CD4-positive, alpha-beta memory T cell (primary cell): ENCODE measurements at places on chromosomes 1 and 21. TPM values are rescaled to one million over a fixed set of nuclear protein-coding genes. Genes with fewer than 3 reads are reported as not detected.

Gene SRRM1
- polyA plus RNA-seq, result 229 TPM

DNA sequence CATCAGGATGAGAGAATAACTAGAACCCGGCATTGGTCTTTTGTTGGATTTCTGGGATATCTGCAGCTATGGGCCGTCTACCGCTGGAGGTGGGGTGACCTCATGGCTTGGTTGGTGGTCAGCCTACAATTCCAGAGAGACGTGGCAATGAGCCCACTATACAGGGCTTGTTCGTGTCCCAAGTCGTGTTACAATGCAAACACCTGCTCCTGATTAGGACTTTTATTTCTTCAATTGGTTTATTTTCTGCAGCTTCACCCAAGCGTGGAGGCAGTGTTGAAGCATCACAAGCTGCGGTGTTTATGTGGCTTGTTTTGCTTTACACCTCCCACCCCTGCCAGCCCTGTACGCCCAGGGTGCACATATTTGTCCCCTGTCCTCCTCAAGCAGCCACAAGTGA lies 211.7 kb upstream of the TMEM51 start:
- DNase-seq, result no peak
- H3K27ac ChIP-seq, result no peak overlapping the region
- H3K27me3 ChIP-seq, result no peaks in the 10 kb centered on the region
- no peaks in the 10 kb centered on the region for H3K4me1 ChIP-seq

DNA sequence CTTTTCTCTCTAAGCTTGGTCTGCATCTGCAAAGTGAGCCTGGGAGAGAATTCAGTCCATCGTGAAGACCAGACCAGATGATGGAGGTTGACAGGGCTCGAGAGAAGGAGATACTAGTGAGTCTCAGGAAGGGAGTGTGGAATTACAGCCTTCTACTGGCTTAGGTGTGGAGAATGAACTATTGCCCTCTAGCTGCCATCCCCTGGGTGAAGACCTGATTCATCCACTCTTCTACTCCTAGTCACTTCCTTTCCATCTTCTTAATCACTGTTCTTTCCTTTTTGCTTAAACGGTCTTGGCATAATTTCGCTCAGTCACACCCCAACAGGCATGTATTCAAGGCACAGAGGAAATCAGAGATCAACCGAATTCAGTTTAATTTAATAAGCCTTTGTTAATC lies 34.0 kb upstream of the HSD17B7 start:
- no peaks in the 10 kb centered on the region for H3K36me3 ChIP-seq
- no peaks in the 10 kb centered on the region for H3K4me1 ChIP-seq
- H3K4me3 ChIP-seq, result no peak overlapping the region
- H3K27ac ChIP-seq, result no peak overlapping the region

GRCh38 chr21:25867061-25867460 lies 132.3 kb downstream of the GABPA start:
- H3K4me3 ChIP-seq, result no peak overlapping the region
- no peak overlapping the region for H3K27ac ChIP-seq
- DNase-seq, result no peak
- no peaks in the 10 kb centered on the region for H3K27me3 ChIP-seq
- H3K36me3 ChIP-seq, result no peaks in the 10 kb centered on the region

GRCh38 chr1:26020330-26020768 lies 1.2 kb upstream of the EXTL1 start:
- H3K4me3 ChIP-seq, result no peak overlapping the region
- no peaks in the 10 kb centered on the region for H3K4me1 ChIP-seq
- no peaks in the 10 kb centered on the region for H3K27me3 ChIP-seq
- DNase-seq, result no peak
- H3K27ac ChIP-seq, result no peak overlapping the region
- no peaks in the 10 kb centered on the region for H3K36me3 ChIP-seq

Gene GNG12
- polyA plus RNA-seq, result not detected
